Endothelial cell (in vitro differentiated cells): ENCODE measurements at places on chromosomes 2 and 18. TPM values are rescaled to one million over a fixed set of nuclear protein-coding genes. Genes with fewer than 3 reads are reported as not detected.

DNA sequence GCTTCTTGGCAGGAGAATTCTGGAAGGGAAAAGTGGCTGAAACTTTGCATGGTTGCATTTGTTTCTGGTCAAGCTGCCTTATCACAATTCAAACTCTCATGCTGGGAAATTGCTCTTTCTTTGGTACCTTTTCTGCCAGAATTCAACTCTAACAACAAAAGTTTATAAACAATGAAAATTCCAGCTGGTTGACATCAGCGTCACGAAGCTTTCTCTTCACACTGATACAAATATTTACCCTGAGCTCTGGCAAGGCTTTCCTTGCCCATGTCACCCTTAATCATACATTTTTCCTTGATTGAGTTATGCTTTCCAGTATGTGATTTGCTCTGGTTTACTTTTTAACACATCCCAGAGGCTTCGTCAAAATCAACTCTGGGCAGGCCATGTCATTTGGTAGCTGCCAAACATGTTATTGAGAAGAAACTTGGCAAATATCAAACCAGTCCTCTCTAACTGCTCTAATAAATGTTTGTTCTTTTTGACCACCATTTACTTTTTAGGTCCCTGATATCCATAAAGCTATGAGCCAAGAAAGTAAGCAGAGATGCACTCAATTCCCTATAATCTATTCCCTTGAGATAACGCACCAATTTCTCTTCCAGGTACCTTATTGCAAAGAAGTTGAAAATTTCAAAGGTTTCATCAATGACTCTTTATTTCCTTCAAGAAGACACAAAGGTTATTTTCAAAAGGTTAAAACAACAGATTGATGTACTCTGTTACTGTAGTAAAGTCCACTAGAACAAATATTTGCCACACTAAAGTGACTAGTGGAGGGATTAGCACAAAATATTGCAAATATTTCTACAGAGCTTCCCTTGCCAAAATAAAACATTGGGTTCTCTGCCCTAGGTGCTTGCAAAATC, 1241.1 kb upstream of the ZEB2 start:
- DNase-seq, result no peak

- no peak for DNase-seq
Observed at GRCh38 chr2:104472076-104472475, 381.8 kb upstream of the POU3F3 start.

GRCh38 chr2:58239243-58239925, 1.7 kb downstream of the FANCL start:
- DNase-seq, result no peak

DNA sequence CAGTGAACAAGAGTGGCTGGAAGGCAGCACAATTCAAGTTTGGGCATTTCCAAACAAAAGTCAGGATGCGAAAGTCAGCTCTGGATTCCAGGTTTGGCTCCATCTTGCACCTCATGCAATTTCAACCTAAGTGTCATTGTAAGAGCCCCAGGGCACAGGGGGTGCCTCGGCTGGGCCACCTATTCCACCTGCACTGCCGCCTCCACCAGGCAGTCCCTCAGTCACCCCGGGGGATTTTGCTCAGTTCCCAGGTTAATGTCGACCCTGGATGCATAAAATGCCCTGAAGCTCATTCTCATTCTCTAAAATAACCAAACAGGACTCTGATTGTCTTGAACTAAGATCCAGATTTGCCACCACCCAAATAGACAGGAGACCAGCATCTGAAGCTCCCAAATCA, 77.6 kb downstream of the EDAR start:
- DNase-seq, result no peak

GRCh38 chr18:3973191-3973850, 481.8 kb downstream of the DLGAP1 start:
- DNase-seq, result no peak

Gene CHAC2
- total RNA-seq, result 1.3 TPM

Gene KYNU
- total RNA-seq, result not detected

GRCh38 chr2:46387292-46387691, 90.1 kb downstream of the EPAS1 start:
- no peak for DNase-seq

Gene THSD7B
- total RNA-seq, result 10.5 TPM

DNA sequence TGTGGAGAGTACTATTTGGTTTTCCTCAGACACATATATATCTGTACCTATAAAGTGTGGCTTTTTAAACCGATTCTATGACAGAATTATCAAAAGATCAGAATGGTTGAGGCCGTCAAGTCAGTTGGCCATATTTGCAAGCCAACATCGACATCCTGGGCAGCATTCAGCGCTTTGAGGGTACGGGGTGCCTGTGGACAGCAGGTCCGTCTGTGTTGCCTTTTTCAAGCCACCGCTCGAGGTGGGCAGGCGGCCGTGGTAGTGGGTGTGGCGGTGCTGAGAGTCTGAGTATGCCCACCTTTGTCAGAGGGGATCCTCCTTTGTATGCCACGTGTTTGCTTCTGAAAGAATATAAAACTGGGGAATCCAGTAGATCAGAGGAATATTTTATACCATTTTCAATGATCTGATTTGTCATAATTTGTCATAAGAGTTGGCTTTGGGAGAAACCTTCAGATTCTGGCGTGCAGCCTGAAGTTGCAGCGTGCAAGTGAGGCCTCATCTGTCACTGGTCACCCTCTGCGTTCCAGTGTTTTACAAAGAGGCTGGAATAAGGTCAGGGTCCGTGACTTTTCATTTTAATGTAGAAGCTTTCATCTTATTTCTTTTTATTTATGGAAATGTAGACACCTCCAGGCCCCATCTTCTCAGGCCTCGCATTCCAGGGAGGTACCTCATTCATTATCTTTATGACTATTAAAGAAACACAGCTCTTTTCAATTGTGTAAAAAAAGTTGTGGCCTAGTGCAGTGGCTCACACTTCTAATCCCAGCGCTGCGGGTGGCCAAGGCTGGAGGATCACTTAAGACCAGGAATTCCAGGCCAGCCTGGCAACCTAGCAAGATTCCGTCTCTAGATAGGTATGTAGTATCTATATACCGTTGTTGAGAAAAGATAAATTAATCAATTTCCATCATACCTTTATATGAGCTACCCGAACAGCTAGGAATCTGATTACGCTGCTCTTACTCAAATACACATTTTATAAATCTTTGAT, 37.8 kb upstream of the RBM44 start:
- no peak for DNase-seq

Gene PDE6D
- total RNA-seq, result 29.3 TPM

- DNase-seq, result no peak
Observed at GRCh38 chr2:688504-689076, 11.4 kb upstream of the TMEM18 start.

GRCh38 chr2:130385709-130386108, 29.9 kb downstream of the PTPN18 start:
- no peak for DNase-seq

- DNase-seq, result no peak
Observed at GRCh38 chr2:172856606-172857005, 121.0 kb downstream of the RAPGEF4 start.

Gene GLI2
- 1.2 TPM for total RNA-seq

DNA sequence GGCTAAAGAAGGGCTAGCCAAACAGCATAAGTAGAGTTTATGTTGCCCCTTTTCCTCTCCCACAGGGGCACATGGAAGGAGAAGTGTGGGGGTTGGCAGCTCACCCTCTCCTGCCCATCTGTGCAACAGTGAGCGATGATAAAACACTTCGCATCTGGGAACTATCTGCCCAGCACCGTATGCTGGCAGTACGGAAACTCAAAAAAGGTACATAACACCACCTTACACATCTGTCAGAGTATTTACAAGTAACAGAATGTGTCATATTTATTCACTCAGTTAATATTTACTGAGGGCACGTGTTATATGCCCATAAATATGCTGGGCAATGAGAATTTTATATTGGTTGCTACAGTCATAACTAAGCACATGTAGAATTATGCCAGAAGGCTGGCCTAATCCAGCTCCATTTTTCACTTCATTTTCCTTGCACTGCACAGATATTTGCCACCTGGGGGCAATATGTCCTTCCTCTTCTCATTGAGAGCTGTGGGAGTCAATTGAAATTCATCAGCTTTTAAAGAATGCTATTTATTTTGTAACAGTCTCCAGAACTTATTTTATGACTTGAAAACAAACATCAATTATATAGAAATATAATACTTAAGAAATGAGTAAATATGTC, 150.6 kb downstream of the RTN4 start:
- DNase-seq, result no peak

GRCh38 chr2:119483896-119484718, 40.2 kb downstream of the SCTR start:
- no peak for DNase-seq

Gene SERPINB4
- 0.41 TPM for total RNA-seq
